Glutamatergic neuron (in vitro differentiated cells): ENCODE measurements at places on chromosomes 1 and 21.
A peak's percentile ranks its signal among the peaks of the same experiment; 100 is the strongest.

- DNase-seq, result no peak
These were observed 547.2 kb upstream of the NCAM2 start for GRCh38 chr21:20451046-20451445.

DNA sequence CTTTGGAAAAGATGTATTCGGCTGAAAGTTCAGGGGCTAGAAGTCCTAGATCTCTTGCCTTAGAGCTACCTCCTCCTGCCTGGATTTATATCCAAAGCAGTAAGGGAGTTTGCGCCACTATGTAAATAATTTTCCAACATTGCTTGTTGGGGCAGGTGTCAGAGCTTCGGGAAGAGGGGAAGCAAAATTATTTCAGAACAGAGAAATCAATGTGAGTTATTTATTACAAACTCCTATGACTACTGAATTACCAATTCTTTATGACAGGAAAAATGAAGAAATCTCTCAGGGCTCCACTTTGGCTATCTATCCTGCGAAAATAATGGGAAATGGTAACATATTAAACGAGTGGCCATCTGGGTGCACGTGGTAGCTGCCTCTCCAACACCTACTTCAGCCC is at the start of gene CRP:
Gene CRP, minus strand, starts transcription at position 61 of the 400 bp plus-strand sequence. CDS start 104 bp downstream, outside the sequence.
- no peak for DNase-seq

GRCh38 chr1:69511426-69512192 is 56.1 kb upstream of the LRRC7 start:
- no peak for DNase-seq

DNA sequence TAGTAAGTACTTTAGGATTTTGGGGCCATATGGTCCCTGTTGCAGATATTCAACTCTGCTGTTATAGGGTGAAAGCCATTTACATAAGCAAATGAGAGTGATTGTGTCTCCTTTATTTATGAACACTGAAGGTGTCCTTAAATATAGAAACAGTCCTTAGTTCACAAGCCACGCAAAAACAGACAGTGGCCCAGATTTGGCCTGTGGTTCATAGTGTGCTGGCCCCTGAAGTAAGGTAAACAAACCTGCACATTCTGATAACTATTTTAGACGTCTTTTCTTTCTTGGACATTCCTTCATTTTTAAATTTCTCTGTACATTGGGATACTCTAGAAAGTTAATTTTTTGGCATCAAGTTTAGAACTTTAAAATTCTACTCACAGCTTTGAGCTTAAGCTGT is 23.5 kb downstream of the RAP1A start:
- no peak for DNase-seq

DNA sequence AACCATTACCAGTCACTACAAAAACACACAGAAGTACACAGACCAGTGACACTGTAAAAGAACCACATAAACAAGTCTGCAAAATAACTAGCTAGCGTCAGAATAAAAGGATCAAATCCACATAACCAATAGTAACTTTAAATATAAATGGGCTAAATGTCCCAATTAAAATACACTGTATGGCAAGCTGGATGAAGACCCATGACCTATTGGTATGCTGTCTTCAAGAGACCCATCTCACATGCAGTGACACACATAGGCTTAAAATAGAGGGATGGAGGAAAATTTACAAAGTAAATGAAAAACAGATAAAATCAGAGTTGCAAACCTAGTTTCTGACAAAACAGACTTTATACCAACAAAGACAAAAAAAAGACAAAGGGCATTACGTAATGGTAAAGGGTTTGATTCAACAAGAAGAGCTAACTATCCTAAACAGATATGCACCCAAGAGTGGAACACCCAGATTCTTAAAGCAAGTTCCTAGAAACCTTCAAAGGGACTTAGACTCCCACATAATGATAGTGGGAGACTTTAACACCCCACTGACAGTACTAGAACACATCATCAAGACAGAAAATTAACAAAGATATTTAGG is 196.9 kb downstream of the TBX15 start:
- DNase-seq, result no peak

GRCh38 chr21:17610911-17611310 is 1.8 kb downstream of the BTG3 start:
- DNase-seq, result no peak

- DNase-seq, result no peak
These were observed 49.5 kb upstream of the SLC19A1 start for GRCh38 chr21:45591619-45592207.

- DNase-seq, result no peak
These were observed 122.7 kb downstream of the FGGY start for GRCh38 chr1:59419361-59420140.

- no peak for DNase-seq
These were observed 15.4 kb downstream of the KCNH1 start for GRCh38 chr1:211118407-211119102.

DNA sequence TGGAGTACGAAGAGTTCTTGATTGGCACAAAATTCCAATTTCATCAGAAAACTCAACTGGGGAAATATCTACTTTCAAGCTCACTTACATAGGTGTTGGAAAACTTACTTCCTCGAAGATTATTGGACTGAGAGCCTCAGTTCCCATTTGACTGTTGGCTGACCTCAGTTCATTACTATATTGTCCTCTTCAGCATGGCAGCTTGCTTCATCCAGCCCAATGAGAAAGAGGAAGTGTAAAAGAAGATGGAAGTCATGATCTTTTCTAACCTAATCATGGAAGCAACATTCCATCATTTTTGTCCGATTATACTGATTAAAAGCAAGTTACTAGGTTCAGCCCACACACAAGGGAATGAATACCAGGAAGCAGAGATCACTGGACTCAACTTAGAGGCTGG is 49.4 kb downstream of the HSD3B1 start:
- DNase-seq, result no peak

DNA sequence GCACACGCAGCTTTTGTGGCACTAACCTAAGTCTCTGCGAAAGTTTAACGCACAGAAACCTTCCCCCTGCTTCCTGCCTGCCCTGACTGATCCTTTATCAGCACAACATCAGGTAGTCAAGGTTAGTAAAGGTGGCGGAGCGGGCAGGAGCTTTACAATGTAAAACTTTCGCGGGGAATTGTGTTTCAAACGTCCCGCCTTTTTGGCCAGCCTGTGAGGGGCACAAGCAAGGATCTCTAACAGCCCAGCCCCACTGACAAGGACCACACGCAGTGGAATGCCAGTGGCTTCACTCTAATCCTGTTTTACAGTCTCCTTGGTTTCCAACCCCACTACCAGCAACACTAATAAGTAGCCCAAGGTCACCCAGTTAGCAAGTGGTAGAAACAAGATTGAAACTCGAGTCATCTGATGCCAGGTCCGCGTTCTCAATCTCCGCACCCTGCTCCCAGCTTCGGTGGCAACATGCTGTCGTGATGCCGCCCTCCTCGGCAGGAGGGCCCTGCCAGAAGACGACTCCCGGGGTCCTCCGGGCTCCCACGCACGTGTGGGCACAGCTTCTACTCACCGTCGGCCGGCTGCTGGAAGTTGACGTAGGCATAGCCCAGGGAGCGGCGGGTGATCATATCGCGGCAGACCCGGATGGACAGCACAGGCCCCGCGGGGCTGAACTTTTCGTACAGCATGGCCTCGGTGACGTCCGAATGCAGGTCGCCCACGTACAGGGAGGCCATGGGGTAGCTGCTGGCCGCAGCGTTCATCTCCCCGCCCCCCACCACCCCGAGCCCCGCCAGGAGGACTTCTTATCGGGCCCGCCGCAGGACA is 1.2 kb downstream of the PABPC4 start:
- DNase-seq, result peak; percentile 70

DNA sequence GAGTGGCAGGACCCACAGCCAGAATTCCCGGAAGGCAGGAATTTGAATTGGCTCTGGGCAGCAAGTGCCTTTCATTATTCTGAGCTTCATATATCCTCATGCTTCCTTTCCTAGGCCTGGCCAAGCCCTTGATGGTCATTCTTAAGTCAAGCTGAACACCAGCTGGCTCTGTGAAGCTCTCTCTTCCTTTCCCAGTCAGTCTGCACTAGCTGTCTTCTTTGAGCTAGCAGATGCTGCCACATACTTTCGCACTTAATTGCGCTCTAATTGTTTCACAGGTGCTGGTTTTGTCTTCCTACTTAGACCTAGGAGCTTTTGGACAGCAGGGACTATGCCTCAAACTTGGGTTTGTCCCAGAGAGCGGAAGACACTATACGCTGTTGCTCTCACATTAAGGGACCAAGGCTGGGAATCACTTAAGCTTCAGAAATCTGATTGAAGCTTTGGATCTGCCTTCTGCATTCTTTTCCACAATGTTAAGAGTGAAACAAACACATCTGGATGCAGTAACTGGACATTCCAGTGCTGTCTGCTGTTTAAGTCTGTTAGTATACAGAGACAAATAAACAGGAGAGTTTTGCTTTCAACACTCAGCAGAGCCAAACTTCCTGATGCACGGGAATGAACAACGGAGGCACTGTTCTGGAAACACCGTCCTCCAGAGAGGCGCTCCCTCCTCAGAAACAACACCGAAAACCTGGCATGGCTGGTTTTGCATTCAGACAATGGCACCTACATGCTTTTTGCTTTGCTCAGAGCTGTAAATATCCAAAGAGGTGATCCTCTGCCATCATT is 2.2 kb downstream of the TLR5 start:
- no peak for DNase-seq

GRCh38 chr1:63775418-63776127 is 1.8 kb downstream of the ROR1 start:
- DNase-seq, result no peak

- DNase-seq, result no peak
These were observed 72.2 kb upstream of the HMCN1 start for GRCh38 chr1:185661971-185662370.

GRCh38 chr1:7149080-7149838 is 364.0 kb downstream of the CAMTA1 start:
- DNase-seq, result no peak

- no peak for DNase-seq
These were observed 3.7 kb upstream of the JAM2 start for GRCh38 chr21:25635310-25635709.

GRCh38 chr1:110638556-110638955 is 32.4 kb upstream of the KCNA2 start:
- DNase-seq, result no peak

DNA sequence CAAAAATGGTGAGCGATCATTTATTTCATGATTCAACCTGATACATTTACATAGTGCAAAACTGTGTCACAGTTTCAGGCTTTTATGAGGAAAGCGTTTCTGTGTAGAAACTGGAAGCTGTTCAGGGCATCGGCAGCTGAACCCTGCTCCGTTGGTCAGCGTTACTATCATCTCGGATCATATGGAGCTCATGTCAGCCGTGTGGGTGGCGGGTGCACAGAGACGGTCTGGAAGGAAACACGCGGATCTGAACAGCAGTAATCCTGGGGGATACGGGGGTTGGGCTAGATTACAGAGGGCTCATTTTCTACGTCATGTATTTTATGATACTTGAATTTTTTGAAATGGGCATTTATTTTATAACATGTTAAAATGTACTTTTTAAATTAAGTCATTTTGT is 15.1 kb downstream of the C1orf174 start:
- DNase-seq, result no peak

DNA sequence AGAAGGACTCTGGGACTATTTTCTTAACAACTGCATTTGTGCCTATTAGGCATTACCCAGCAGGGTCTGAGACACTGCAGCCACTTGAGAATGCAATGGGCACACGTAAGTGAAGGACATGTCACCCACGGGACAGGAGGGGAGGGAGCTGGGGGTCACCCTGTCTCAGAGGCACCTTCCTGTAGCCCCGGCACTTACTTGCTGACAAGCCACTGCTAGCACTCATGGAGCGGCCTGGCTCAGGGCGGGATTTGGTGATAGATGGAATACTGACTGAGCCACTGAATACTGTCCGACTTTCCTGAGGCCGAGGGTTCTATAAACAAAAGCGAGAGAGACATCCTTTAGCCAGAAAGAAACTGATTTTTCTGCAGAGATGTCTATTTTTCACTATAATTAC is 64.7 kb downstream of the COQ8A start:
- peak; percentile 45 for DNase-seq

DNA sequence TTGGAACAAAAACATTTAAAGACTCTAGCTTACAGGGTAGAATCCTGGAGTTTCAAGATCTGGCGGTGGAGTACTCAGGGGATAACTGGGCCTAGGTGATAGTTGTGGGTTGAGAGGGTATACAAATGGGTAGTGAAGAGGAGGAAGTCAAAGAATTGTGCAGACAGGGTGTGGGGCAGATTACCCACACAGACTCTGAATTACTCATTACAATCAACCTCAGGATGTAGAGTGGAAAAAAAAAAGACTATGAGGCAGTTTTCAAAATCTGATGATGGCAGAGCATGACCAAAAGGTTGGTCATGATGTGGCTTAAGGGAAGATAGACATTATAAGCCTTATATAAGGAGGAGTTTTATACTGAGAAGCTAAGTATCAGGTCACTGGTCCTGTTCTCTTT is 44.1 kb upstream of the GLIS1 start:
- no peak for DNase-seq

DNA sequence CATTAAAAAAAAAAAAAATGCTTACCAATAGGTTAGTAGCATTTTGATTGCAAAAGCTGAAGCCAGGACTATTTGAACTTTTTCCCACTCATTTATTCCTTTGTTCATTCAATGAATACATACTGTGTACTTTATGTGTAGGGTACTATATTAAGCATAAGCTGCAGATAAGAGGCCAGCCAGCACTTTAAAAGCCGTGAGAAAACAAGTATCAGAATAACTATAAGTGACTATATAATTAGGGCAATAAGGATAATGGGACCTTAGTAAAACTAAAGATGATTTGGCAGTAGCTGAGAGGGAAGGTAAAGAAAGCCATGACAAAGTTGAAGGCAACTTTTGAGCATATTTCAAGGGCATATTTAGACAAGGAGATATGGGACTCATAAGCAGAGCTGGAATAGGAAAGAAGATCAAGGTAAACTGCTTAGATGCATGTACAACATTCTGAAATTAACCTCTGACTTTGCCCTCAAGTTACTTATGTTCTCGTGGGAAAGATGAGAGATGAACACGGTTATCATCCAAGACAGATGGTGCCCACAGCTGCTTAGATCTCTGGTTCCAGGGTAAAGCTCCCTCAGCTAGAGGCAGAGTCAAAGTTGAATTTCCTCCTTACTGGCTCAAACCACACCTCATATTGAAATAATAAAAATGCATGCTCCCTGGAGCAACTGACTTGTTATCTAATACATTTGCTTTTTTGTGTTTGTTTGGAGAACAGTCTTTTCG is 44.0 kb upstream of the FMO2 start:
- no peak for DNase-seq

- DNase-seq, result no peak
These were observed 23.5 kb upstream of the RSBN1 start for GRCh38 chr1:113835686-113836290.
